EL (cell line): ENCODE measurements at places on chromosomes 16 and 17.

DNA sequence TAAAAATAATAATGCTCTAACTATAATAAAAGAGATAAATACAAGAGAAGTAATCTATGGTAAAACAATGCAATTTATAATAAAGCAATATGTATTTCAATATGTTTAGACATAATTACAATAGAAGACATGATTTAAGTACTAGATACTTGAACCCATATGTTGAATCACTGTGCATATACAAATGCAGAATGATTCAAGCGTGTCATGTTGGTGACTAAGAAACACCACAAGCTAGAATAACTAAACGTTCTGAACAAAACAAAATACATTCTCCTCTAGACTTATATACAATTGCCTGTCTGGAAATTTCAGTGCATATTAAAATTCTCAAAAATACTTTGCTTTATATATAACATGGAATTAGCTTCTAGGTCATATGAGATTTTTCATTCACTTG lies 11.2 kb downstream of the TADA2A start:
- DNase-seq, result no peak

DNA sequence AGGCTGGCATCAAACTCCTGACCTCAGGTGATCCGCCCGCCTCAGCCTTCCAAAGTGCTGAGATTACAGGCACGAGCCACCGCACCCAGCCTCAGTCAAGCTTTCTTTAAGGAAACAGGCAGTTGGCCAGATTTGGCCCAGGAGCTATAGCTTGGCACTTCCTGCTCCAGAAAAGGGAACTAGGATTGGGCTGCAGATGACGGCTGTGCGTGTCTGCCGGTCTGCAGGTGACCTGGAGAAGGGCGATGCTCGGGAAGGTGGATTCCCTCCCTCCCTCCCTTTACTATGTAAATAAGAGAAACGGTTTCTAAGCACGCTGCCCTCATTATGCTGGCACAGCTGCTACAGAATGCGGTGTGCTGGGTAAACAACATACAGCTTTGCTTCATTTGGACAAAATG lies 215.9 kb downstream of the RPTOR start:
- no peak for DNase-seq

DNA sequence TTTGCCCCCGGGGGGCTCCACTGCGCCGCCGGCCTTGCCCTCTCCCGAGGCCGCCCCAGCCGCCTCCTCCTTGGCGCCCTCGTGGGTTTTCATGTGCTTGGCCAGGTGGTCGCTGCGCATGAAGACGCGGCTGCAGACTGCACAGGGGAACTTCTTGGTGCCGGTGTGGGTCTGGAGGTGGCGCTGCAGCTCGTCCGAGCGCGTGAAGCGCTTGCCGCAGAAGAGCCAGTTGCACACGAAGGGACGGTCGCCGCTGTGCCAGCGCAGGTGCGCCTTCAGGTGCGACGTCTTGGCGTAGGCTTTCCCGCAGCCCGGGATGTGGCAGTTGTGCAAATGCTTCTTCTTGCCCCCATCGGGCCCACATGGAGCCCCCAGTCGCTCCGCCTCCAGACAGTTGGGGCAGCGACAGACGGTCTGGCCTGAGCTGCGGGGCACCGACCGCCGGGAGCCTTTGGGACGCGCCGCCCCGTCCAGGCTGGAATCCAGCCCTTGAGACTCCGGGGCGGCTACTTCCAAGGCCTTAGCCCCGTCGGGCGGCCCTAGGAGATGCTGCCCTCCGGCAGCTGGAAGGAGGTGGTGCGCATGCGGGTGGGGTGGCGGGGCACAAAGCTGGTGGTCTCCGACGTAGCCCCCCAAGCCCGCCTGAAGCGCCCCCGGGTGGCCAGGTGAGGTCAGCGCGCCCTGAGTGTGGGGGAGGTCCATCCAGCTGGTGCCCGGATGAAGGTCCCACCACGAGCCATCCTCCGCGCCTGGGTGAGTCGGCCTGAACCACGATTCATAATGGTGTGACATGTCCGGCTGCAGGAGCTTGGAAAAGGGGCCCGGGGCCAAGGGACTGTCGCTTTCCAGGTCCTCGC lies 3.4 kb downstream of the SP6 start:
- DNase-seq, result no peak

- no peak for DNase-seq
Measured at GRCh38 chr17:32208436-32208835, 57.2 kb upstream of the RHBDL3 start.

DNA sequence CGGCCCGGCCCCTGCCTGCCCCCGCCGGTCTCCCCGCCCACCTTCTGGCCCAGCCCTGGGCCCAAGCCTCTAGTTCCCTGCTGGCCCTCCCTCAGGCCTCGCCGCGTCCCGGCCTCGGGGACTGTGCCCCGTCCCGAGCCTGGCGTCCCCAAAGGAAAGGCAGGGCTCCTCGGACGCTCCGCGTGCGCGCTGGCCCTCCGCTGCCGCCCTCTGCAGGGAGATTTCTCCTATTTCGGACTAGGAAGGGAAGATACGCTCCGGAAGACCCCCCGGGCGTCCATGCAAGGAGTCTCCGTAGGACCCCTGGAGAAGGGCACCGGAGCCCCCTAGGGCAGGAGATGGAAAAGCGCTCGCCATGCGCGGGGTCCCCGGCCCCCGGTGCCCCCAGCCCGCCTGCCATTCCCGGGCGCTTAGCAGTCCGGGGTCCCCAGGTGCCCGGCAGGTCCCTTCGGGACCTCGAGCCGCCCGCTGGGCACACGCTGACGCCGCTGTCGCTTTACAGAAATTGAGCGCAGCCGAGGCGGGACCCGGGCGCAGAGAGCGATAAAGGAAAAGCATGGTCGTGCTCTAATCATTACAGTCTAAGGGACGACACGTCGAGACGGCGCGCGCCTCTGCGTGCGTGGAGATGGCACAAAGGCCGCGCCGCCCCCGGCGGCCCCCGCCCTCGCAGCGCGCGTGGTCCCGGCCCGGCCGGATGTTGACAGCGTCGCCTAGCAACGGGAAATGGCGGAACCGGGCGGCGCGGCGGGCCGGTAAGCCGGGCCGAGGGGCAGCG lies at the start of gene CCDC40:
Gene CCDC40, plus strand, starts transcription at position 706 of the 778 bp plus-strand sequence. Its CDS starts 21 bp downstream, at position 727.
- DNase-seq, result peak; percentile 79

DNA sequence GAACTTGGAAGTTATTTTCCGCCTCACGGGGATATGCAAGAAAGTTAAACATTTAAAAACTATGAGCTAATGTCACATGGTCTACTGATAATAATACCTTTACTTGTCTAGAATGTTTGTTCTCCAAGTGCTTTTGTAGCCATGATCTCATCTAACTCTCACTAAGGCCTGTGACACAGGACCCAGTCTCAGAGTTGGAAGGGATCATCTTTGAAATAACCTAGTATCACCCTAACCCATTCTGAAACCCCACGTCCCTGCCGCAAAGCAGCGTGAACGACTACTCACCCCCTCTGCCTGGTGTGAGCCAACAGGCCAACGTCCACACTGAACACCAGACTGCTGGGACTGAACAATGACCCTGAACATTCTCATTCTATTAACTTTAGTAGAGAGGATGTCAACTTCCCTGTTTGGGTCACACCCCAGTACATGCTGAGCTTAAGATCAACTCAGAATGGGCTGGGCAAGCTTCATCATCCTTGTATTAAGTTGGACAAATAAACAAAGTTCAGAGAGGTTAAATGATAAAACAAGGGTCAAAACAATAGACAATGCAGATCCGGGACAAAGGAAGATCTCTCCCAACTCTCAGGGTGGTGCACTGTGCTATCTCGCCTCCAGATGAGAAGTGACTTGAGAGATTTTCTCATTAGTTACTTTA lies 54.8 kb upstream of the BCAR1 start:
- peak; percentile 31 for DNase-seq

GRCh38 chr16:67470359-67470758 lies 10.6 kb downstream of the ATP6V0D1 start:
- no peak for DNase-seq

- DNase-seq, result no peak
Measured at GRCh38 chr17:60594734-60595133, 5.3 kb upstream of the PPM1D start.

DNA sequence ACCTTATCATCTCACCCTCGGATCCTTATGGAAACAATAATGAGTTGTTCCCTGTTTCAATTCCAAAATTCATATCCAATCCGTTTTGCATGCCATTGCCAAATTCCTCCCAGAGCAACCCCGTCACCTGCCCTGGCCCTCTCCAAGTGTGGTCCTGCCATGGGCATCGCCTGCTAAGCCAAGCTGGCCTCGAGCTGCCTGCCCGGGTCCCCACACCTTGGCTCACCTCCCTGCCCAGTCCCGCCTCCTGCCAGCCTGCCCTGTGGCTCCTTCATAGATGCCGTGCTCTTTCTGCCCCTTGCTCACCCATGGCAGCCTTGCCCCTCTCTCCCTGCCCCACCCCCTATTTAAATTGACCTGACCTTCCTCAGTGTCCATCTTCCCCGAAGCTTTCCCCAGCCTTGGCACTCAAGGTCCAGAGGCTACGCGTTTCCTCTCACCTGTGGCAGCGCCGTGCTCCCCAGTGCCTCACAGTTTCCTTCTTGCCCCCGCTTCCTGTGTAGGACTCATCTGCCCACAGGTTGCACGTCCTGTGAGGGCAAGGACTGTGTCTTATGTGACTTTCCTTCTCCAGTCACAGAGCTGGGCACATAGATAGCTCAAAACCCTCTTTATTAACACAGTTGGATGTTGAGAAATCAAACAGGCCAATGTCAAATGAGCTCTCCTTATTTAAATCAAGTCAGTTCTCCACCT lies 12.7 kb downstream of the MAPT start:
- no peak for DNase-seq

DNA sequence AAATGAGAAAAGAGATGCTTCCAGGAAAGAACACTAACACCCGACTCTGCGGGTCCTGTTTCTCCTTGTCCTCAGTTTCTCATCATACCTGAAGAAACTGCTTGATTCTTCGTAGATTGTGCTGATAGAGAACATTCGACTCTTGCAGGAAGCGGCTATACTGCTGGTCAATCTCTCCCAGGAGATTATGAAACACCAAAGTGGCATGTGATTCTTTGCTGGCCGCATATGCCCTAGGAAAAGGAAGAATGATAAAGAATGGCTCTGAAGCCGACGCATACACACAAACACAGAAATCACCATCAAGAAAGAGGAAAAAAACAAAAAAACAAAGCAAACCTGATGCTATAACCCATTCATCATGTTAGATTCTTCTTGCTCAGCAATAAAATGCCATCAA lies 41.8 kb downstream of the STAT3 start:
- DNase-seq, result no peak

DNA sequence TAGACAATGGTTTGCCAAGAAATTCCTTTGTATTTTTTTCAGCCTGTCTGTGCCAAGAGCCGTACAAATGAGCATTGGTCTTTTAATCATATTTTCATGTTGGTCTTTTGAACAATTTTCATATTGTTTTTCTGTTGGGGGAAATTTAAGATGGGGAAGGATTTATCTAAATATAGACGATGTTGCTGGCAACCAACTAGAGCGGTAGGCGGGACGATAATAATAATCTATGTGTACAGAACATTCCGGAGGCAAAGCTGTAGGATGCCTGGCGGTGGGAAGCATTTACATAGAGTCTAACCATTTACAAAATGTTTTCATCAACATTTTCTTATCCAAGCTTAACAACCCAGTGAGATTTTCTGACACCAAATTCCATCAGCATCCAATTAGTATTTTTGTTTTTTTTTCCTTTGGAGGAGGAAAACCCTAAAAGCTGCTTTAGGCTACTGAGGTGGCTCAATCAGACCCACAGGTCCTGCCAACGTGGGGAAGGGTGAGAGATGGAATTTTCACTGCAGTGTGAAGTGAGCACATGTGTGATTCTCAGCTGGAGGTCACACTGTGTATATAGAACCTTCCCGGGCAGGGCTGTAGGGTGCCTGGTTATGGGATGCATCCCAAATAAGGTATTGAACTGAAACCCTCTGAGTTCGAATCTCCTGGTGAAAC lies 11.7 kb upstream of the SEC14L1 start:
- DNase-seq, result peak; percentile 30

DNA sequence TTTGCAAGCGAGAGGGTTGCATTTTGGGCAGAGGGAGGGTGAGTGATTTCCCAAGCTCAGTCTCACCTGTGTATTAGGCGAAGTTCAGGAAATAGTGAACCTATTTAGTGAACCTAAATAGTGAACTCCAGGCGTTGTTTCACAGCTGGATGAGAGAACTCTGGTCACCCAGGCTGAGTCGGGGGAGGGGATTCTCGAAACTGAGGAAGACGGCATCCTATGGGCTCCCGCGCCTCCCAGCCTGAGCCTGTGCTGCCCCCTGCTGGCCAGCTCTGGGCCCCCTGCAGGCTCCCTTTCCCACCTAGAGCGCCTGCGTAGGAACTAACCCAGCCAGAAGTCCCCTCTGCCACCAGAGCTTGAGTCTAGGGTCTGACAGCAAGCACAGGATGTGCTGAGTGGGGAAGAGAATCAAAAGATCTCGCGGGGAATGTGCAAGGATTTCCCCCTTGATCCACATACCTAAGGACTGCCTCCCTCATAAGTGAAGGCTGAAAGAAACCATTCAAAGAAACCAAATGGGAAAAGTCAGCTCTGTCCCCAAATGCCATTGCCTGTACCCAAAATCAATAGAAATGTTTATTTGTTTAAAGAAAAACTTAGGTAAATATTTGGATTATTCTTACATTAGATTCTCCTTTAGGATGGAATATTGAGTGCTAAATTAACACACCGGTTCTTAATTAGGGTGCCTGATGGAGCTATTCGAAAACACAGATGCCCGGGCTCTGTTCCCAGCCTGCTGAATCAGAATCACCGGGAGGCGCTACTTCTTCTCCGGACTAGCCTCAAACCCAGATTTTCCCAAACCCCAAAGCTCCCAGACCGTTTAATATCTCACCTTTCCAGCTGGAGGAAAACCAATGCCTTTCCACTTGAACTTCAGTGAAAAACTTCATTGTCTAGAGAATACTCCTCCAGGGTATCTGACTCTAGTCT lies 14.8 kb upstream of the MARVELD3 start:
- peak; percentile 54 for DNase-seq

DNA sequence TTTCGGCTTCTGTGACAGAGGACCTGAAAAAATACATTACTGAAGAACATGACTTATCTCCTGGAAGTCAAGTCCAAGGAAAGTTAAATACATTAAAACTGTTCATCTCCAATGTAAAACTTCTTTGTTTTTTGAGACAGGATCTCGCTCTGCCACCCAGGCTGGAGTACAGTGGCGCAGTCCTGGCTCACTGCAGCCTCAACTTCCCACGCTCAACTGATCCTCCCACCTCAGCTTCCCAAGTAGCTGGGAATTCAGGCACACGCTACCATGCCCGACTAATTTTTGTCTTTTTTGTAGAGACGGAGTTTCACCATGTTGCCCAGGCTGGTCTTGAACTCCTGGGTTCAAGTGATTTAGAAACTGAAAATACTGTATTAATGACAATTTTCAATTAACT lies 9.7 kb upstream of the TERB1 start:
- DNase-seq, result no peak
